ENCODE measurements at places on chromosomes 7 and 10. TPM values are rescaled to one million over a fixed set of nuclear protein-coding genes. Genes with fewer than 3 reads are reported as not detected.

Gene ANXA8
- total RNA-seq: not detected

Gene AKR1C1
- total RNA-seq: 8.7 TPM

Gene PDE1C
- under 0.01 TPM for total RNA-seq

Gene GLI3
- total RNA-seq: under 0.01 TPM

Gene GRID2IP
- under 0.01 TPM for total RNA-seq

Gene OPN4
- not detected for total RNA-seq

Gene CALML3
- not detected for total RNA-seq

Gene CC2D2B
- total RNA-seq: not detected

Gene MOGAT3
- not detected for total RNA-seq

Gene NCAPG2
- total RNA-seq: 5.6 TPM

All from lung microvascular endothelial cell (primary cell).